ENCODE measurements at places on chromosomes 7 and 10.

- DNase-seq: no peak
Measured at GRCh38 chr7:106693677-106694353, 32.9 kb upstream of the CCDC71L start.

DNA sequence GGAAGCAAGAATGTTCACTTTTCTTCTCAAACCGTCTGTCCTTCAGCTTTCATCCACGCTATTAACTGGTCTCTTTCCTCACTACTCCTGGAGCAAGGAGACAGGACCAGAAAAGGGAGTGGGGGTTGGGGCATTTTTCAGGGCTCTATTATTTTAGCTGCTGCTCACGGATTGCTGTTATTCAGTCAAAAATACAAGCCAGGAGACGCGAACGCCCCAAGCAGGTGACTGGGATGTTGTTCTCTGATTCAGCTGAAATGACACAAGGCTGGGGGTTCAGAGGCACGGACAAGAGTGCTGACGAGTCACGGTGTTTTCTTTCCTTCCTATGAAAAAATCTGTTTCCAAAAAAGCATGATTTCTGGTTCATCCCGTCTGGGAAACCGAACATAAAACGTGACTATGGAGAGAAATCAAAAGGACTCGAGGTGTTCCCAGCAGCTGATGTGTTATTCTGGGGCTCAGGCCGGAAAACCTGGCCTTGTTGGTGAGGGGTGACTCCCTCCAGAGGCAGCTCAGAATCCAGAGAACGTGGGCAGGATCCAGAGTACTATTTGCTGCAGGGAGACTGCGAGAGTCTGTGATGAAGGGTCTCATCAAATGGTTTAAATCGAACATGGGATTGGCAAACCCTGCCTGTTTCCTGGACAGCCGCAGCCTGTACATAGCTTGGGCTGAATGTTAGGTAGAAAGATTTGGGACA, 3.5 kb upstream of the INHBA start:
- no peak for DNase-seq

- DNase-seq: no peak
Measured at GRCh38 chr7:28136885-28137284, 43.7 kb downstream of the JAZF1 start.

DNA sequence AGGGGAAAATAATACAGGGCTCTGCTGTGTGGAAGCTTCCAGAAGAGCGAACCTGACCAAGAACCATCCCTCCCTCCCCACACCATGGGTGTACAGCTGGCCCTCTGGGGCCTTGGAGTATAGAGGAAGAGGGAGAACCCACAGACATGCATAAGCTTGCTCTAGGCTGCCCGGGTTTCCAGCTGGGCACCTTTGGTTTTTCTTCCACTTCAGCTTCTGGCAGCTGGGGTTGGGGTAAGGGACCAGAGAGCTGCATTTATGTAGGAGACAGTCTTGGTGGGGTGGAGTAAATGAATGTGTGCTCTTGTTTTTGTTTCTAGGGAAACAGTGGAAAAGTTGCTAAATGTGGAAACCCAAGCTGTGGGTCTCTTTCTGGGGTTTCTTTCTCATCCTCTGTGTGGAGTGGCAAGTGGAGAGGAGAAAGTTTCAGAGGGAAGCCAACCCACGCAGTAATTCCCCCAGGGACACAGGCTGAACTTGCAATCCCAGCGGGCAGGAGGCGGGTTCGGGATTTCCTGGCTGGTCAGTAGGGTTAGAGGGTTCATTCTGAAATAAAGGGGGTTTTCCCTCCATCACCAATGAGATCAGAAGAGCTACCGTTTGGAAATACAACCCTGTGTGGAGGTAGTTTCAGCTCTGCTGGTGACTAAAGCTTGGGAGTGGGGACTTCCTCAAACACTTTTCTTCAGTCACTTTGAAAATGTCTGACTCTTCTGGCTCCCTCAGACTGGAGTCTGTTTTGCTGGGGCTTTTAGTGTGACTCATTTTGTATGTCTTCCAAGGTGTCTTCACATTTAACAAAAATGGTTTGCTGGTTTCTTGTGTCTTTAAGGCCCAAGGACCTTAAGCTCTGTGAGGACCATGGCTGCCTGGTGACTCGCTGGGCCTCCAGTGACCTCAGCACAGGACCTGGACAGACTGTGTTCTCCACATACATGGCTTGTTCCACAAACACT, 22.2 kb upstream of the SRGN start:
- no peak for DNase-seq

DNA sequence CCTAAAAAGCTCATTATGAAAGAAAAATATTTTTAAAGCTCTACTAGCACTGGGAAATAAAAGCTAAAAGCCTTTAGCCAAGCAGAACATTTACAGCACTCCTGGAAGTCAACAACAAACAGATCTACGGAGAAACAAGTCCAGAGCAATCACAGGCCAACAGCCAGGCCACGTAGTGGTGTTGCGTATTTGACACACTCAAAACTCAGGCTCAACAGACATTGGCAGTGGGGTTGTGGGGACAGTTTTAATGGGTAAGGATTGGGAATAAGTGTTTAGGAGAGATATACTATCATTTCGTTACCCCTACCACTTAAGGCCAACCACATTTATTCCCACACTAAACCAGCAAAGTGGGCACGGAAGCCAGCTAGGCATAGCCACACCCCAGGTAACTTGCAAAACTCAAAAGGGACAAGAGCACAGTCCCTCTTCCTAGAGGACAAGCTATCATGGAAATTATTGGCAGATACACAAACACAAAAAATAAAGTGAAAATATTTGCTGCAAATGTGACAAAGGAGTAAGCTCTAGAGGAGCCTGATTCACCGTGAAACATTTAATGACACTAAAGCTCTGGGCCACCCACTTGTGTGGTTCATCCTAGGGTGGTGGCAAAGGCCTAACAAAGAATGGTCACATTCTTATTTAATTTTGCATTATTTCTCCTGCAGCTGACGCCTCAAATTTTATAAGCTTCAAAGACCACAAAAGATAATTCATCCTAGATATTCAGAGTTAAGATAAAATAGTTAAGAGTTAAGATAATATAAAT, 498.2 kb downstream of the TNS3 start:
- DNase-seq: no peak

GRCh38 chr10:87715552-87716347, 56.1 kb downstream of the PAPSS2 start:
- DNase-seq: no peak

DNA sequence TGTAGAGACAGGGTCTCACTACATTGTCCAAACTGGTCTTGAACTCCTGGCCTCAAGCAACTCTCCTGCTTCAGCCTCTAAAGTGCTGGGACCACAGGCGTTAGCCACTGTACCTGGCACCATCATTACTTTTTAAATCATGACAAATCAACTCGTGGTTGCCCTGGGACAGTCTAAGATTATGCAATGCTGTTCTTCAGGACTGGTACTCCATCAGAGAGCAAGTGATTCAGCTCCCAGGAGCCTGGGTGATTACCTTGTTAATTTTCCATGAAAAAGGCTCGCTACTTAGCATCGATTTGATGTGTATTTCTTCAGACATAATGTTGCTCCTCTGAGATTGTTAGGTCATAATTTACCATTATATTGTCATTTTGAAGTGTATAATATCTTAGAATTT, 158.9 kb upstream of the STEAP4 start:
- DNase-seq: no peak

- DNase-seq: no peak
Measured at GRCh38 chr10:44995581-44995913, 5.2 kb upstream of the ZNF22 start.

- no peak for DNase-seq
Measured at GRCh38 chr7:47704936-47705335, 123.0 kb upstream of the TNS3 start.

- no peak for DNase-seq
Measured at GRCh38 chr10:7317786-7318446, 92.9 kb downstream of the SFMBT2 start.

GRCh38 chr7:20306180-20306946, 24.3 kb upstream of the ITGB8 start:
- no peak for DNase-seq

- no peak for DNase-seq
Measured at GRCh38 chr10:10193848-10194247, 823.8 kb upstream of the CELF2 start.

- DNase-seq: peak; percentile 69
Measured at GRCh38 chr7:90613088-90613498, 17.0 kb downstream of the CDK14 start.

GRCh38 chr10:4816966-4817365, 9.0 kb upstream of the AKR1E2 start:
- DNase-seq: no peak

DNA sequence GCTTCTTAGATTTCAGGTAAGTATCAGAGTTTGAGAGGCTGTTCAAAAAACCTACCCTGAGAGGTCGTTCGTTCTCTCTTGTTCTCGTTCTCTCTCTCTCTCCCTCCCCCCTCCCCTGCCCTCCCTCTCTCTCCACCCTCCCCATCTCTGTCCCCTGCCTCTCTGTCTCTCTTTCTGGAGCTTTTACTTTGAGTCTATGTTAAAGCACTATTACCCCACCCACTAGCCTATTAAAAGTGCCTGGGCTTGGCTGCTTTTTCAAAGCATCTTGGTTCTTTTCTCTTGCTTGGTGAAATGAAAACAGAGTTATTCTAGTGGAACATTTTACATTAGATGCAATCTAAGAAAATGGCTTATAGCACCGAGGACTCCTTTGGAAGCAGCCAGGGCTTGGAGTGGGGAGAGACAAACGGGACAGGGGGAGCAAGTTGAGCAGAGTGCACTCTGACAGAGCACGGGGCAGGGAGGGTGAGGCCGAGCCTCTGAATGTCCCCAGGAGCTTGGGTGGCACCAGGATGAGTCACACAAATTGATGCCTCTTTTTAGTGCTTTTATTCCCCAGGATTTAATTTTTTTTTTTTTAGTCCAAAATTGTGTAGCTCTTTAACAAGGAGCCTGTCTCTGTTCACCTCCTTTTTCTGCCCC, 134.3 kb downstream of the CFAP58 start:
- DNase-seq: no peak
